Stimulated activated CD4-positive, alpha-beta T cell treated with anti-CD3 and anti-CD28 coated beads, Interleukin-1b, Interleukin-23, amount 100 ng/mL, for 1 hour (primary cell): ENCODE measurements at places on chromosomes 16 and 17.

DNA sequence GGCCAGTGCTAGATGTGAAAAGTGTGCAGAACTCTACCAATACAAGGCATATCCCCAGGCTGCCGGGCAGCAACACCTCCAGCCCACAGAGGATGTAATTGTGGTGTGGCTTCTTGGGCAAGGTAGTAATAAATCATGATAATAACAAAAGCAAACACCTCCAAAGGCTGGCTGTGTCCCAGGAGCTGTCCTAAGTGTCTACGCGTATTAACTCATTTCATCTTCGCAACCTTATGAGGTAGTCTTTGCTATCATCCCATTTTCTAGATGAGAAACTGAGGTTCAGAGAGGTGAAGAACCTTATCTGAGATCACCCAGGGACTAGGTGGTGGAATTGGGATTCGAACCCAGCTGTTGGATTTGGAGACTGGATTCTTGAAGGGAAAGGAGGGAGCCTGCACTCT lies 5.3 kb downstream of the PDK2 start:
- no peak for DNase-seq

DNA sequence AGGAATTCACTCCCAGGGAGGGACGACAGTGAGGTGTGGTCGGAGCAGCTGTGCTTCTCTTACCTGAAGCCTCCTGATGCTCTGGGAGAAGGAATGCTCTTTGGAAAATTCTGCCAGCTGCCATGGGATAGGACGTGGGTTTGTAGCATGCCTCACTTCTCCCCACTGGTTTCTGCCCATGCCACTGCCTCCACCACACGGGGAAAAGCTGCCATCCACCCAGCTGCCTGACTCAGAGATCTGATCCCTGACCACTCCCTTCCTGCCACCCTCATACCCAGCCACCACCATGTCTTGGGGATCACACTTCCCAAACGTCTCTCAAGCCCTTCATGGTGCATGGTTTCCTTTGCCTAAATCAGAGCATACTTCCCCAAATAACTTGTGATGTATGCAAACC lies 80.0 kb downstream of the CPPED1 start:
- no peak for DNase-seq

- DNase-seq: no peak
Measured at GRCh38 chr17:41064301-41064700, 1.4 kb downstream of the KRTAP2-4 start.

- DNase-seq: no peak
Measured at GRCh38 chr16:50599494-50599893, 51.3 kb downstream of the NKD1 start.

DNA sequence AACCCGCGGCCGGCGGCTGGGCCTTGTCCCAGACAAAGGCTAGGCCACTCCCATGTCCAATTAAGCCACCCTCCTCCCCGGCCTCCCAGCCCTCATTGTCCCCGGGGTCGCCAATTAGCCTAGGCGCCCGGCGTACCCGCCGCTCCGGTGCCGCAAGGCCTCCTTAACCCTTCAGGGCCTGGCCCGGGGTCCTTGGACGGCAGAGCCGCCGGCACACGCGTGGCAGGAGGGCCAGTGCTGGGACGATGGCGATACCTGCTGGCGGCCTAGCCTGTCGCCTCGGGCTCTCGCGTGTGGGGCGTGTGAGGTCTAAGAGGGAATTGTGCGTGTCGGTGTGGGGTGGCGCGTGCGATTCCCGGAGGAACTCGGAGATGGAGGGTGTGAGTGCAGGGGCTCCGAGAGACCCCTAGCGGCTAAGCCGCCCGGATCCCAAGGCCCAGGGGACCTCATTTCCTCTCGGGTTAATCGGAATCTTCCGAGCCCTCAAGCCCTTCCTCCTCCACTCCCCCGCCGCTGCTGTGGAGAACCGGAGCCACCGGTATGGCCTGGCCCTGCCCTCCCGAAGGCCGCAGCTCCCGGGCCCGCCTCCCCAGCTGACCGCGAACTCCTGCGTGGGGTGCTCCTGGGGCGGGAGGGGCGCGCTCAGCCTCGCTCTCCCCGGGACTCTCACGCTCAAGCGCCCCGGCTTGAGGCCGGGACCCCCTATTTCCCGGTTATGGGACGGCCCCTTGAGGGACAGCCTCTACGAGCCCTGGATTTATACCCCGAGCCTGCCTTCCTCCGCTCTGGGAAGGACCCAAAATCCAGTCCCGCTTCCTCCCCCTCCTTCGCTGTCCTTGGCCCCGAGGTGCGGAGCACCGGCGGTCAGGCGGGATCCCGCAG lies 11.9 kb downstream of the TBX2 start:
- no peak for DNase-seq

DNA sequence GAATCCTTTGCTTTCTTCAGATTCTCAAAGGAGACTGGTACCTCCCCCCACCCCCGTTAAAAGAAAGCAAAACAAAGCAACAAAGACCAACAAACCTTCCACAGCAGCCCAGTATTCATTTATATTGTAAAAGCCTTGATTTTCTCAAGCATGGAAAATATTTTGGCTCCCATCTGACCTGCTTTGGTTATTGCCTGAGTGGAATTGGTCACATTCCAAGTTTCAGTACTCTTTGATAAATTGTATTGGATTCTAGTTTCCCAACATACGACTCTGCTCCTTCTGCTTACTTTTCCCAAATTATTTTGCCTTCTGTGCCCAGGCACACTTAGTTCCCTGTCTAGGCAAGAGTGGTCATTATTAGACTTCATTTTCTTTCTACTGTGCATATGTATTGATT lies 1.3 kb downstream of the ABCC11 start:
- no peak for DNase-seq

DNA sequence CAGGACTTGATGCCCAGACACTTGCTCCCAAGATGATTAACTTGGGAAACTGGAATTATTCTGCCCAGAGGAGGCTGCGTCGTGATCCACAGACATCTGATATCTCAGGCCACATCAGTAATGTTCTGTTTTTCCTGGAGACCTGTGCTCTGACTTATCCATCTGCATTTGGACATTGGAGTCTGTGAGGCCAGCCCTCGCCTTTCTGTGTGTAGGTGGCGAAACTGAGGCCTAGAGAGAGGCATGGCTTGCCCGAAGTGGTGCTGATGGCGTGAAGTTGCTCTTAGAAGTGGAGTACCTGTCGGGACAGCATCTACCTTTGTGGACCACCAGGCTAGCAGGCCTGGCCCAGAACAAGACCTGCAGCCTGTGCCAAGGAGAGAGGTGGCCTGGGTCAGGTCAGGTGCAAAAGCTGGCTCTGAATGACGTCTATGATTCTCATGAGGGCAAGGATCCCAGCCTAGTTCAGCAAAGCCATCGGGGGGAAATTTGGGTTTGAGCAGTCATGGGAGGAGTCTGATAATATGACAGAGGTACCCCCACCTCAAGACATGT lies 186.8 kb upstream of the ZNF469 start:
- no peak for DNase-seq

GRCh38 chr16:4474192-4474961 lies at the start of gene NMRAL1:
Gene NMRAL1, minus strand, starts transcription at chr16:4474625. Its CDS starts 493 bp downstream, at chr16:4474132.
- peak; percentile 55 for DNase-seq

DNA sequence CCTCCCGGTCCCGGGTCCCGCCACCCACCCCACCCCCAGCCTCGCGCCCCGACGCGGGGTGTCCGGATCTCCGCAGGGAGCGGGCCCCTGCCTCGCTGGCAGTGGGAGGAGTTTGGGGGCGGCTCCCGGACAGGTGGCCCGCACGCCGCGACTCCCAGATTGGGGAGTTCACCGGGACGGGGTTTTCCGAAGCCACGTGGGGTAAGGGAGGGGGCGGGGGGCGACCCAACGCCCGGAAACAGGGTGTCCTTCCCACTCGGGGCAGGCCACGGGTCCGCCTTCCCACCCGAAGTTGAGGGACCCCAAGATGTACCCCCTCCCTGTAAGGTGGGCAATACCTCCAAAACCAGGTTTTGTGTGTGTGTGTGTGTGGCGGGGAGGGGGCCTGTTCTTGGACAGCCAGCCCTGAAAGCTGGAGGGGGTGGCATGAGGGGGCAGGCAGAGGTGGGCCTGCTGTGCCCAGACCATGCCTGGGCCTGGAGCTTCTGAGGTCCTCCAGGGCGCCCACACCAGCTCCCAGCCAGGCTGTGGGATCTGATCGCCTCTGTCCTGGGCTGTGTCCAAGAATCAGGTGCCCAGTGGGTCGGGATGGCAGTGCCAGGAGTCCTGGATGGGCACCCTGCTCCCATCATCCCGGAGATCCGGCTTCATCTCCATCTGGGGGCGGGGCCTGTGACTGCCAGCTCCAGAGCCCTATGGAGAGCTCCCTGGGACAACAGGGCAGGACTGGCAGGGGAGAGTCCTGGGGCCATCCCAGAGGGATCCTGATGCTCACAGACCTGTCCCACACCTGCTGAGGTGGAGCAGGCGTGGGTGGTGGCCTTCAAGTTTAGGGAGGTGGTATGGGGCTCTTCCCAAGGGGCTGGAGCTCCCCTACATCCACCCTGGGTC lies 767 bp downstream of the SYNGR2 start:
- peak; percentile 43 for DNase-seq

GRCh38 chr16:46737621-46738214 lies 10.4 kb downstream of the MYLK3 start:
- no peak for DNase-seq

- no peak for DNase-seq
Measured at GRCh38 chr17:79974566-79975497, 60.8 kb downstream of the TBC1D16 start.

DNA sequence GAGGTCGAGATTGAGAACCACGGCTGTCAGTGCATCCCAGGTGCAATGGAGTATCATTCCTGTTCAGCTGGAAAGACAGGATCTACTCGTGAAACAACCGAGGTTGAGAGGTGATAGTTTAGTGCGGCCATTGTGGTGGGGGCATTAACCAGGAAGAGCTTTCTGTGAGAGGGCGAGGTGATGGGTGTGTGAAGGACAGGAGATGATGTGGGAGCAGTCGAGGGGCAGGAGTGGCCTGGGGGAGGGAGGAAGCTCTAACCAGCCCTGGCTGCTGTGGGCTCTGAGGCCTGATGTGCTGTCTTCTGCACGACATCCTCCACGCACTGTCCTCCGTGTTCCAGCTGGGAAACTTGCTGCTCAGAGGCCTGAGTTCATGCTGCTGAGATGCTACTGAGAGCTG lies 22.0 kb downstream of the GOSR2 start:
- DNase-seq: no peak

GRCh38 chr17:14559264-14560119 lies 258.6 kb downstream of the HS3ST3B1 start:
- DNase-seq: no peak
